ENCODE measurements at places on chromosomes 12 and 14.

DNA sequence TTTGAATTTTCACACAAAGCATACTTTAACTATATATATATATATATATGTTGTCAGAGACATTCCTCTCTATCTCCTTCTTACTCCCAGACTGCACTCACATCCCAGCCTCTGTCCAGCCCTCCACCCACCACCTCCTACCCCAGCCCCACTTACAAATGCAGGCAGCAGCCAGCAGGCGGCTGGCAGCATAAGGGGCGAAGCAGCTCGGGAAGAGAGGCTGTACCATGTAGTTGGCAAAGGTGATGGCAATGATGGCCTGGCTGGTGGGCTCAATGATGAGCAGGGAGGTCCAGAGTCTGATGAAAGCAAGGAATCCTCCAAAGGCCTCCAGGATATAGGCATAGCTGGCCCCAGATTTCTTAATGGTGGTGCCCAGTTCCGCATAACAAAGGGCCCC lies 2.5 kb downstream of the SLC7A7 start:
- no peak for DNase-seq

- no peak for DNase-seq
Measured at GRCh38 chr12:89800435-89800834, 91.8 kb upstream of the ATP2B1 start.

DNA sequence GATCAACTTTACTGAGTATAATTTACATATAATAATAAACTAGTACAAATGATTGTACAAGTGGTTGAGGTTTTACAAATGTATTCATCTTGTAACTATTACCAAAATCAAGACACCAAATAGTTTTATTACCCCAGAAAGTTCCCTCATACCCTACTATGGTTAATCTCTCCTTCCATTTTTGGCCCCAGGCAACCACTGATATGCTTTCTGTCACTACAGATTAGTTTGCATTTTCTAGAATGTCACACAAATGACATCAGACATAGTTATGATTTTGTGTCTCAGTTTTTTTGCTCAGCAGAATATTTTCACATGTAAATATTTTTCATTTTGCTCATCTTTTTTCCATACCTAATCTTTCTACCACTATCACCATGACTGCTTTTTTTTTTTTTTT lies 49.1 kb downstream of the TMX1 start:
- no peak for DNase-seq

DNA sequence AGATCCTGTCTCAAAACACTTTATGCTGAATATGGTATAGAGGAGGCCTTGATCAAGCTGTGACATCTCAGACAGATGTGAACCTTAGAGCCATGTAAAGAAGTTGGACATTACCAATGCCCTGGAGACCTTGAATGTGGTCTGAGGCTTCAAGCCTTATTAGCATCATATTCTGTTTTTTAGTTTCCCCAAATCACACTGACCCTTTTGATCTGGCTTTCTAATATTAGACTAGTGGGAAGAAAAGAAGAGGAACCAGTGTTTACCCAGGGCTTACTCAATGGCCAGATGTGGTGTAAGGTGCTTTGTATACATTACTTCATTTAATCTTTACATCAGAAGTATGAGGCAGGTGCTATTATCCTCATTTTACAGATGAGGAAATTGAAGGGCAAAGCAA lies 10.6 kb upstream of the TBPL2 start:
- DNase-seq, result no peak

DNA sequence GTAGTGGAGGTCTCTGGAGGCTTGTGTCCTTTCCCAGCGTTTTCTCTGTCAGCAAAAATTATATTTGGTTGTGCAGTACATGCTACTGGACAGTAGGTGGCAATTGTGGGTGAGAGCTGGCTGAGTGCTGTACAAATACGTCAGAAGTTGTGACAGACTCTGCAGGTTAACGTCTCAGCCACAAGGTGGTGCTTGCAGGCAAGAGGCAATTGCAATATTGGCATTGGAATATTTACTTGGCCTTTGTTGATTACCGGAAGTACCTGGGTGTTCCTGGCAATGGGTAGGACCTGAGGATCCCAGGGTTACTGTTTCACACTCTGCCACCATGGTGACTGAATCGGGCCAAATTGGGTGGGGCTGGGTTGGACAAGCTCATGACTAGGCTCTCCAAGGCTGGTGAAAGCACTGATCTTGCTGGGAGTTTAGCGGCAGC lies 333.9 kb upstream of the LMO3 start:
- DNase-seq, result no peak

DNA sequence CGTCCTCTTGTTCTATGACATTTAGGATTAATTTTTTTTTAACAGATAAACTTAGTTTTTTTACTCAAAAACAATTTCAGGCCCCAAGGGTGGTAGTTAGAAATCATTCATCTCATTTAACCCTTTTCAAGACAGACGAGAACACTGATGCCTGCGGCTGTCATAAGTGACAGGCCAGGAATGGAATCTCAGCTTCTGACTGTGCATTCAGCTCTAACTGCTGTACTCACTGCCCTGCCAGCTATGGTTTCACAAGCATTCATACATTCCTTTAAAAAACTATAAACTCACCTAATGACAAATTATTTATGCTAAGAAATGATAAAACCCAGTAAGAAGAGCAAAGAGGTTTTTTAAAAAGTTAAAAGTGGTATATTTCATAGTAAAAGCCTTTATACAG lies 8.8 kb downstream of the DENND5B start:
- no peak for DNase-seq
